ENCODE measurements at places on chromosomes 3 and 15.

DNA sequence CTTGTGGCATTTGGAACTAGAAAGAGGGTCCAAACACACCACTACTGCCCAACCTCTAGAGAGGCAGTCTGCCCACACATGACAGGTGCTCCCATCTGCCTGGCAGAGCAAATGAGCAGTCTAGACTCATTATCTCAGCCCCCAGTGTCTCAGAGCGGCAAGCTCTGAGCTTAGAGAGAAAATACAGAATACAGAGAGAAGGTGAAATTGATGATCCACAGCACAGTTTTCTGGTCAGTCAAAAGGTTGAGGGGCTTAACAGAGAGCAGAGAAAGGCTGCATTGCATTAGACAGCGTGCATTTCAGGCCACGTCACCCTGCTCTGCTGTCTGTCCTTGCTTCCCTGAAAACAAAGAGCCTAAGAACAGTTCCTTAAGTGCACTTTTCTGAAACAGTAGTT is 135.1 kb downstream of the KCNMB2 start:
- no peak for DNase-seq

- DNase-seq = peak; percentile 37
These were observed 169.1 kb downstream of the GAP43 start for GRCh38 chr3:115792206-115792955.

- no peak for DNase-seq
These were observed 1437.0 kb downstream of the OTOL1 start for GRCh38 chr3:162933656-162934055.

- no peak for DNase-seq
These were observed 3.6 kb downstream of the DISP2 start for GRCh38 chr15:40361640-40362039.

DNA sequence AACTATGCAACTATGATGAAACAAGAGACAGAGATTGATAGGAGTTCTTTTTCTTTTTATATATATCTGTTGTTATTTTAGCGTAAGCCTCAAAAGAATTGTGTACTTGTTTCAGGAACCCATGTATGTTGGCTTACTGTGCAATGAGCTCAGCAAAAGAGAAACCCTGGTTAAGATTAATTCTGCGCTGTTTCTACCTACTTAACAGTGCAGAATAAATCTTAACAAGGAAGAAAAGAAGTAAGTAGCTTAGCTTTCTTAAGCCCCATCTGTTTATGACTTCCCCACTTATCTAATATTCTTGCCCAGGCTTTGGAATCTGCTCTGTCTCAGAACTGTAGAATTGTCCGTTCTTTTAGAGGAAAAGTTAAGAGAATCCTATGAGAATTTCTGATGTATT is 27.4 kb downstream of the ECT2 start:
- no peak for DNase-seq

DNA sequence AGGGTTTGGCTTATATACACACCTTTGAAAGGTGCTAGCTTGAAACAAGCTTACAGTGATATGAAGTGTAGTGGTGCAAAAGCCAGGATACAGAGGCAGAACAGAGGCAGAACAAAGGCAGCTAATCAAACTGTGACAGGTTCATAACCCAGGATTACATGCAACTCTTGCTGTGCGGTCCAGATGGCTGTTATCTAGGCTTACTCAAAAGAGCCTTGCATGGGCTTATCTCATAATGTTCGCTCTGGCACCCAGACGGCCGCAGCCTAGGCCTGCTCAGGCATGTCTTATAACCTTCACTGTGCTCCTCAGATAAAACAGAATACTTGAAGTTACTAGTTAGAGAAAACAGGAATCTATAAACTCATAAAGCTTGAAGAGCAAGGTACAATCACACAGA is 22.8 kb upstream of the NOX5 start:
- DNase-seq = no peak

GRCh38 chr15:56794553-56795329 is 61.4 kb upstream of the ZNF280D start:
- DNase-seq = peak; percentile 92
